PC-9 (cell line): ENCODE measurements at places on chromosomes 13 and 19. TPM values are rescaled to one million over a fixed set of nuclear protein-coding genes. Genes with fewer than 3 reads are reported as not detected.
A peak's percentile ranks its signal among the peaks of the same experiment; 100 is the strongest.

KIR2DL1 gene
- not detected in 2 replicates for total RNA-seq

ZNF541 gene
- not detected in 2 replicates for total RNA-seq

NFILZ gene
- total RNA-seq = not detected in 2 replicates

MTIF3 gene
- 22.9 and 28.3 TPM in 2 replicates for total RNA-seq

TNFSF13B gene
- 2.0 and 4.4 TPM in 2 replicates for total RNA-seq

ZNF628 gene
- total RNA-seq = 17.7 and 19.3 TPM in 2 replicates

GAPDHS gene
- total RNA-seq = not detected in 2 replicates

ZNF616 gene
- 9.9 and 12.6 TPM in 2 replicates for total RNA-seq

- DNase-seq = no peak
Measured at GRCh38 chr13:50119591-50119990, 104.3 kb downstream of the KCNRG start.

GRCh38 chr13:110318920-110319319 is 11.8 kb downstream of the COL4A2 start:
- DNase-seq = no peak

DNA sequence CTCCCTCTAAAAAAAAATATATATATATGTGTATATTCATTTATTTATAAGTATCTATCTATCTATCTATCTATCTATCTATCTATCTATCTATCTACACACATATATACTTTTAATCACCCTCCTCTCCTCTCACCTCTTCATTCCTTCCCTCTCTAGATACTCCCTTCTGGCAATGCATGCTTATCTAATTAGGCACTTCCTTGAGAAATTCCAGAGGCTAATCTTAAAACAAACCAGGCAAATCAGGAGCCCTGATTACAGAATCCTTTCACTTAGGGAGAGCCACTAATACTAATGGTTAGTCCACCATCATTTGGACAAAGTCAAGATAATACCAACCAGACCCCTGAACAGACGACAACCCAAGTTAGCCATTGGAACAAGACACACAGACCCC is 17.6 kb downstream of the CD70 start:
- DNase-seq = no peak

- DNase-seq = no peak
Measured at GRCh38 chr13:37539170-37539569, 59.4 kb downstream of the POSTN start.

DNA sequence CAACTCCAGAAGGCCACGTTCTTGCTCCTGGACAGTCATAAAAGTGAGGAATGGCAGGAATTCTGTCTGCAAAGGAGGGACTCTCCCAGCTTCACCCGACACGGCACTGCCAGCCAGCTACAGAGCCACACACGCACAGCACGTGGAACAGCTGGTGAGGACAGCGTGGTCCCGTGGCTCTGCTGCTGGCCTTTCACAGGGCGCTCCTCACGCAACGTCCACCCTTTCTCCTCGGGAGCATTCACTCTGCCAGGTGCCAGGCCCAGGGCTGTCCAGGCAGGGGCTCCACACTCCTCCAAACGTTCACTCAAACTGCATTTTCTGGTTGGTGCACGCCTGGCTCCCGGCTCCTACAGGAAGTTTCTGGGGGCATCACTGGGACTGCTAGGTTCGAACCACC is 14.4 kb downstream of the GRTP1 start:
- no peak for DNase-seq

DNA sequence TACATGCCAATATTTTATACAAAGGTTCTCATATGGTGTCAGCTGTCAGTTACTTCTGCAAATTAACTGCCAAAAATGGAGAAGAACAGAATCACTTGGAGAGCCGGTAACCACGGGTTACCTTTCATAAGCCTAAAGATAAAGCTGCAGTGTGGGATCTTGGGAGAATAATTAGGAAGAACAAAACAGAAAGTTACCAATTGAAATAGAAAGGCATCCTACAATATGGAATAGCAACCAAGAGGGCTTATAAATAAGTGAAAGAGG is 74.2 kb downstream of the TSHZ3 start:
- no peak for DNase-seq

- DNase-seq = no peak
Measured at GRCh38 chr19:35932291-35932936, 3.8 kb upstream of the LRFN3 start.

DNA sequence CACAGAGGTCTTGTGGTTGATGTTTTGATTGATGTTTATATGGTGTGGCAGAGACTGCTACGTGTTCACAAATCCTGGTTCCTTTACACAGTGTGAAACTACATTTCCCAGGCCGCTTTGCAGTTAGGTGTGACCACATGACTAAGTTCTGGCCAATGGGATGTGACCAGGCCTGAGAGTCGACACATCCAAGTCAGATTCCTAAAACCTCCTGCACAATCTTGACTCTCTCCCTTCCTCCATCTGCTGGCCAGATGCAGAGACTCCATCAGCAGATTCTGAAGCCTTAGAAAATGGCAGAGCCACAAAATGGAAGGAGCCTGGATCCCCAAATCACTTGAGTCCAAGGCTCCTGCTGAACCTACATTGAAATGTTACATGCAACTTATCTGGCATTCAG is 12.6 kb downstream of the CD37 start:
- no peak for DNase-seq

DNA sequence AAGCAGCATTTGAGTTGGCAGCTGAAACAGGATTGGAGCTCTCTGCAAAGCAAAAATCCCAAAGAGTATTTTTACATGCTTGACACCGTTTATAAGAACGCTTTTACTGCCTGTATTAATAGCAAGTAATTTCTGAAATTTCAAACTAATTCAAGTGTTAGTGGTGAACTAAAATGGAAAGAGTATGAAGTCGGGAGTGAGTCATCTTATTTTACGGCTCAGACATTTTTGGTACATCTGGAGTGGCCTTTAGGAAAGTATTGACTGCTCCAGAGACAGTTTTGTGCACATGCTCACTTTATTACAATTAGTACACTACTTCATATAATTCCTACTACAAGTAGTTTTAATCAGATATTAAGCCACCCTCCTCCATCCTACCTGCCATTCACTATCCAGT is 167.4 kb downstream of the SLITRK6 start:
- DNase-seq = no peak

DNA sequence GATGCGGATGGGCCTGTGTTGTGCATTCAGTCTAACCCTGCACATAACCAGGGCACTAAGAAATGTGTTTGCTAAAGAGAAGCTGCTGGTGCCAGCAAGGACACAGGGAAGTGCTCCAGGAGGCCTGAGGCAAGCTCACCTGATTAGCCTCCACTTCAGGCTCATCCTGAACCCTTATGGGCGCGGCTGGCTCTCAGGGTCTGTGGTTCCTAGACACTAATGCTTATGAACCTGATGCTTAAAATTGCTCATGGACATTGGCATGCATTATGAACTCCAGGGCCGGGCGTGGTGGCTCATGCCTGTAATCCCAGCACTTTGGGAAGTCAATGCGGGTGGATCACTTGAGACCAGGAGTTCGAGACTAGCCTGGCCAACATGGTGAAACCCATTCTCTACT is 34.3 kb downstream of the SERP2 start:
- peak; percentile 57 for DNase-seq

GRCh38 chr19:49155820-49156346 is 687 bp upstream of the HRC start:
- DNase-seq = no peak

DNA sequence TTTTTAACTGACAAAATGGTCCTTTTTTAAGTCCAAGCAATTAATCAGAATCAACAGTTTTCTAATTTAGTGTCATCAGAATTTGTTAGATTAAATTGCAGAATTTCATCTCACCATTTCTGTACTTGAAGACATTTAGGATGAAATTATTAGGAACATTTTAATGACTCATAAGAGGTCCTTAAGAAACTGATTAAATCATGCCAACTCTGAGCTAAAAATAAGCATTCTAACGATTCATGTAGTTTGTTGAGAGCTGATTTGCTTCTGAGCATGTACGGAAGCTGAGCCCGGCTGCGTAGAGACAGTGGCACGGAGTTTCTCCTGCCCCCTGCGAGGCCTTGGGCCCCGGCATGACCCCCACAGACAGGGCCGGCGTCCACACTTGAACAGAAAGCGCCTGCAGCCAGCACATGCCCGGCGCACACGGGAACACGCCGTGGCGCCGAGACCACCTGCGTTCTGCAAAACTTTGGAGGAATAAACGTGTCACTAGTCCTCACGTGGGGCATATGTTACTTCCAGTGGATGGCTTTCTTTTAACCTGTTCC is 89.7 kb upstream of the MCF2L start:
- no peak for DNase-seq

GRCh38 chr13:110387451-110388107 is 80.5 kb downstream of the COL4A2 start:
- DNase-seq = no peak

DNA sequence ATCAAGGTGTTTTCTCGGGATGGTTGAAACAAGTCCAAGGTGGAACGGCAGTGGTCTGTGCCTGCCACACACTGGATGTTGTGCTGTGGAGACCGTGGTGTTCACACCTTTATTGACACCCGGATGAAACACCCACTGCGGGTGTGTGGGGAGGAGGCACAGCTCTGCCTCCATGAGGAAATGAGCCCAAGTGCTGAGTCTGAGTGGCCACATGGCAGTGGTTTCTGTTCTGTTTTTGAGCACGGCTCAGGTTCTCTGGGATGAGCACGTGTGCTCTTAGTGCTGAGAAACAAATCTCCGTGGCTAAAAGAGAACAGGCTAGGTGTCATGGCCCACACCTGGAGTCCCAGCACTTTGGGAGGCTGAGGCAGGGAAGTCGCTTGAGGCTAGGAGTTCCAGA is 29.5 kb downstream of the UPF1 start:
- no peak for DNase-seq

DNA sequence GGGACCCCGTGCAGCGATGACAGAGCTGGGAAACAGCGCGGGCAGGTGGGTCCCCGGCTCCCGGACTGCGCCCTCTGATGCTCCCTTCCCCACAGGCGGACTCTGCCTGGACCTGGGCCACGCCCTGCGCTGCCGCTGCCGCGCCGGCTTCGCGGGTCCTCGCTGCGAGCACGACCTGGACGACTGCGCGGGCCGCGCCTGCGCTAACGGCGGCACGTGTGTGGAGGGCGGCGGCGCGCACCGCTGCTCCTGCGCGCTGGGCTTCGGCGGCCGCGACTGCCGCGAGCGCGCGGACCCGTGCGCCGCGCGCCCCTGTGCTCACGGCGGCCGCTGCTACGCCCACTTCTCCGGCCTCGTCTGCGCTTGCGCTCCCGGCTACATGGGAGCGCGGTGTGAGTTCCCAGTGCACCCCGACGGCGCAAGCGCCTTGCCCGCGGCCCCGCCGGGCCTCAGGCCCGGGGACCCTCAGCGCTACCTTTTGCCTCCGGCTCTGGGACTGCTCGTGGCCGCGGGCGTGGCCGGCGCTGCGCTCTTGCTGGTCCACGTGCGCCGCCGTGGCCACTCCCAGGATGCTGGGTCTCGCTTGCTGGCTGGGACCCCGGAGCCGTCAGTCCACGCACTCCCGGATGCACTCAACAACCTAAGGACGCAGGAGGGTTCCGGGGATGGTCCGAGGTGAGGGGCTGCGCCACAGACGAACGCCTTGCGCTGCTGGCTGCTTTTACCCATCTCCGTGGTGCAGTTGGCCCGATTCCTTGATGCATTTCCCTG is 7.8 kb upstream of the SELENOV start:
- peak; percentile 72 for DNase-seq

DNA sequence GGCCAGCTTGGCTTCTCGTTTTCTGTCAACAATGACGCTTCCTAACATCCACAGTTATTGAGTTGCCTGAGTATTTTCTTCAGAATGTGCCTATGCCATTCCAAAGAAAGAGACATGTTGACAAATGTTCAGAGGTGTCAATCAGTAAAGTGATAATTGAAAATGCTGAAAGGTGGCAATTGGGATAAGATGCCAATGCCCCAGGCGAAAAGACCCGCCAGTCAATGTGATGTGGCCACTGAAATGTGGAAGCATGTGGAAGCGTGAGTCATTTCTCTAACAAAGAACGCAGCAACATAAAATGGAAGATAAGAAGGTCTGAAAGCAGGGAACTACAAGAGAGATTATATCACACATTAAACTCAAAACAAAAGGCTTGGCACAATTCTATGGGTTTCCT is 882.2 kb upstream of the SLC10A2 start:
- no peak for DNase-seq

- peak; percentile 69 for DNase-seq
Measured at GRCh38 chr13:52665325-52665724, 12.7 kb downstream of the SUGT1 start.

- DNase-seq = no peak
Measured at GRCh38 chr13:73467125-73467524, 408.3 kb downstream of the KLF5 start.

DNA sequence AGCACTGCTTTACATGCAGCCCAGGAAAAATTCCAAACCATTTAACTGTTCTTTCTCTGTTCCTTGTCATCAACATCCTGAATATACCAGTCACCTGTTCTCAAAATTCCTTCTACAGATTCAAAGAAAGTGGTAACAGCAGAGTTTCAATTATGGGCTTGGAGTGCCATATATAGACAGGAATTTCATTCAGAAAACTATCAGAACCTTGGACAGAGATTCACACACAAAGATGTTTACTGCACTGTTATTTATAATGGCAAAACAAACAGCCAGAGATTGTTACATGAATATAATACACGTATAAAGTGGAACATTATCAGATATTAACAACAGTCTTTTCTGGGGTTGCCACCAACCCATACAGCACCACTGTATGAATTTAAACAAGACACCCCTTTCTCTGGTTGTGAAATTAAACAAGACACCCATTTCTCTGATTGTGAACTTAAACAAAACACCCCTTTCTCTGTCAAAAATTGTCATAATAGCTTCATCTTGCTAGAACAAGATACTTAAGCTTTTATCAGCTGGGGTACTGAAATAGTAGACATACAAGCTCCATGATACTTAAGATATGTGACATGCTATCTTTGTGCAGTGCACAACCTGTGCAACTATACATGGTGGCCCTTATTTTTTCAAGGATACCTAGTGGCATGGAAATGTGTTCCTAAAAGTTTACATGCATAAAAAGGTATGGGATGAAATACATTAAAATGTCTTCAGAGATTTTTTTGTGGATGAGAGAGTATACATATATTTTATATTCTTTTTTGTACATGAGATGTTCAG is 12.6 kb downstream of the CACNA1A start:
- DNase-seq = no peak

- DNase-seq = no peak
Measured at GRCh38 chr13:68481130-68481529, 1251.0 kb upstream of the PCDH9 start.
